Brain microvascular endothelial cell (primary cell): ENCODE measurements at places on chromosomes 12 and 14.

DNA sequence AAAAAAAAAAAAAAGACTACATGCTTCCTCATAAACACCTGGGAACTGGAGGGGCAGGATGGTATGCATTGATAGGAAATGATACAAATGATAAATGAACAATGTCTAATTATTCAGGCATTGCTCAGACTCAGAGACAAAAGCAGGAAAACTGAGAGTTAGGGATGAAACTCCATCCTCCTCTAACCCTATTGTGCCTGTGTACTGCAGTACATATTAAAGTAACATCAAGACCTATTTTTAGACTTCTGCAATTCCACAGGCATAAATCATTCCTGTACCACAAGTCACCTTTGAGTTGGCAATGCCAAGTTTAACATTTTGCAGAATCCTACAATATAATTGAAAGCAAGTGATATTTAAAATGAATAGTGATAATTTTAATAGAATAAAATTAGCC is 156.5 kb upstream of the USP15 start:
- no peak for DNase-seq

- DNase-seq = no peak
These were observed 4.3 kb downstream of the RTL1 start for GRCh38 chr14:100898935-100899883.

- no peak for DNase-seq
These were observed 154.3 kb downstream of the RMST start for GRCh38 chr12:97616946-97617345.

- DNase-seq = no peak
These were observed 1.4 kb downstream of the SYNE3 start for GRCh38 chr14:95515080-95515489.
